ENCODE measurements at places on chromosomes 4 and X.

DNA sequence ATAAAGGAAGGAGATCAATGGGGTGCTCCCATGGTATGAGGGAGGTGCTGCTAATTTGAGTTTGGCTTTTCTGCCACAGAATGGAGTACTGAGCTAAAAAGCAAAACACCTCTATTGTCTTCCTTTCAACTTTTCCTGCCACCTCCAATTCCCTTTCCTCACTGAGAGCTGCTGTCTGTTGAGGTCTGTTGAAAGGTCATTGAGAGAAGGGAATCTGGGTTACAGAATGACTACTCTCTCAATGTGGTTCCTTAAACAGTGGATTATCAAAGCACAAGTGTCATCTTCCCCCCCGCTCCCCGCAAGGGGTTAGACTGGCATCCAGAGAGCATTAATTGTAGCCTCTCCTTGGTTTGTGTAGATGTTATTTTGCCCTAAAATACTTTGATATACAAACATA lies 10.7 kb downstream of the USP9X start:
- DNase-seq, result no peak

GRCh38 chrX:150148749-150149672 lies 210.7 kb upstream of the EOLA2 start:
- DNase-seq, result no peak

DNA sequence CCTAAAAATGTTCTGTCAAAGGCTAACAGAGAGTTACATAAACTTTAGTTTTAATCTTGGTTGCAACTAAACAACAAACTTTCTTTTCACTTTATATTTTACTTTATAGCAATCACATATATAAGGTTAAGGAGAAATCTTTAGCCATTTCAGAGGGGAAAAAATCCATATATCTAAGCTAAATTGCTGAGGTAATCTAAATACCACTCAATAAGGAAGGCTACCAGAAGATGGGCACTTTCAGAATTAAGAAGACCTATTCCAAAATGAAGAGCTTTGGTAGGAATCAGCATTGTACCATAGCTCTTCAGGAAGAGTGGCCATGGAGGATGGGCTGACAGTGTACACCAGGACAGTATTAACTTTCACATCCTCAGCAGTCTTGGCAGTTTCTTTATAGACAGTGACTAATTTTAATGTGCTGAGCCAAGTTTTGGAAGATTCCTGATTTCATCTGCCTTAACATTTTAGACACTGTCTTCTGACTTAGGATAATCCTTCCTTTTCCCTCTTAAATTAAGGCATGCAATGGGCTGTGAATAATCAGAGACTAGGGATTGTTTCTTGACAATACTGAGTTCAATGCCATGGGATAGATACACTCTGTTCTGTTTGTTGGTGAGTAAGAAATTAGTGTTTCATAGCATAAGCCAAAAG lies 7.1 kb downstream of the FAT4 start:
- DNase-seq, result no peak

DNA sequence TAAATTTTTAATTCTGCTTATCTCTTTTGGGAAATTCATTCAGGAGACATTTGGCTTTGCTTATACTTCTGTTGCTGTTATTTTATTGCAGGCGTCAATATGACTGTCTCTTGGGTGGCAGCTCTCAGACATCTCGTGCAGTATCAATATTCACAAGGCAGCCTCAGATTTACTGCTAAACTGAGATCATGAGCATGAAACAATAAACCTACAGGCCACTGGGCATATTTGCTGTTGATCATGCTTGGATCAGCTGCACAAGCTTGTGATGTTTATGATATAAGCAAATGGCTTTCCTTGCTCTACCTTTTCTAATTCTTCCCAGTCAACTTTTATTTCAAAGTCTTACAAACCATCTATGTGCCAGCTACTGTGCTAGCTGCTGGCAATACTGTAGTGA lies 39.2 kb downstream of the TSPAN5 start:
- DNase-seq, result no peak

DNA sequence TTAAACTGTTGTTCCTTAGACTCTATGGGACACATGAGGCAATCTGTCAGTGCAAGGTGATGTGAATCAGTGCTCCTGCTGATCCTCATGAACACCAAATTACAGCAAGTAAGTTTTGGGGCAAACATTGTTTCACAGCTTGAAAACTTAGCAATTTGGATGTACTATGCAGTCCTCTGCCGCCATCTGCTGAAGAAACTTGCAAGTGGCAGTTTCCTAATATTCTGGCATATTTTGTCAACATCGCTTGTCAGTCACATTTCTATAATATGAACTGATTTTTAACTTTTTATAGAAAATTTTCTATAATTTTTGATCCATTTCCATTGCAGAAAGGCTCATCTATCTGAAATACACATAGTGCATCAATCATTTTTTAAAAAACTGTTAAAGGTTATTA lies 56.3 kb downstream of the ZAR1 start:
- DNase-seq, result peak; percentile 7

GRCh38 chr4:105137121-105137875 lies 9.4 kb upstream of the TET2 start:
- DNase-seq, result no peak

Measured in stimulated activated CD4-positive, alpha-beta T cell treated with anti-CD3 and anti-CD28 coated beads, Interleukin-1b, Interleukin-23, amount 100 ng/mL, for 48 hours (primary cell).